Bronchial epithelial cell (primary cell): ENCODE measurements at places on chromosomes 4 and X. TPM values are rescaled to one million over a fixed set of nuclear protein-coding genes. Genes with fewer than 3 reads are reported as not detected.

SORBS2 gene
- 1.1 and 1.9 TPM in 2 replicates for total RNA-seq

PFKFB1 gene
- total RNA-seq = 0.13 and 0.26 TPM in 2 replicates

MAGEB2 gene
- total RNA-seq = not detected in 2 replicates

FGG gene
- total RNA-seq = 0.26 and 0.38 TPM in 2 replicates

SCRG1 gene
- not detected in 2 replicates for total RNA-seq

NAA11 gene
- total RNA-seq = not detected in 2 replicates

ZMYM3 gene
- 1.6 and 1.9 TPM in 2 replicates for total RNA-seq

COL4A5 gene
- 48.4 and 63.1 TPM in 2 replicates for total RNA-seq

AMBN gene
- not detected in 2 replicates for total RNA-seq

NDST3 gene
- not detected in 2 replicates for total RNA-seq
